Hippocampal formation (tissue), 2 donors: ENCODE measurements at places on chromosomes 6 and 20.

DNA sequence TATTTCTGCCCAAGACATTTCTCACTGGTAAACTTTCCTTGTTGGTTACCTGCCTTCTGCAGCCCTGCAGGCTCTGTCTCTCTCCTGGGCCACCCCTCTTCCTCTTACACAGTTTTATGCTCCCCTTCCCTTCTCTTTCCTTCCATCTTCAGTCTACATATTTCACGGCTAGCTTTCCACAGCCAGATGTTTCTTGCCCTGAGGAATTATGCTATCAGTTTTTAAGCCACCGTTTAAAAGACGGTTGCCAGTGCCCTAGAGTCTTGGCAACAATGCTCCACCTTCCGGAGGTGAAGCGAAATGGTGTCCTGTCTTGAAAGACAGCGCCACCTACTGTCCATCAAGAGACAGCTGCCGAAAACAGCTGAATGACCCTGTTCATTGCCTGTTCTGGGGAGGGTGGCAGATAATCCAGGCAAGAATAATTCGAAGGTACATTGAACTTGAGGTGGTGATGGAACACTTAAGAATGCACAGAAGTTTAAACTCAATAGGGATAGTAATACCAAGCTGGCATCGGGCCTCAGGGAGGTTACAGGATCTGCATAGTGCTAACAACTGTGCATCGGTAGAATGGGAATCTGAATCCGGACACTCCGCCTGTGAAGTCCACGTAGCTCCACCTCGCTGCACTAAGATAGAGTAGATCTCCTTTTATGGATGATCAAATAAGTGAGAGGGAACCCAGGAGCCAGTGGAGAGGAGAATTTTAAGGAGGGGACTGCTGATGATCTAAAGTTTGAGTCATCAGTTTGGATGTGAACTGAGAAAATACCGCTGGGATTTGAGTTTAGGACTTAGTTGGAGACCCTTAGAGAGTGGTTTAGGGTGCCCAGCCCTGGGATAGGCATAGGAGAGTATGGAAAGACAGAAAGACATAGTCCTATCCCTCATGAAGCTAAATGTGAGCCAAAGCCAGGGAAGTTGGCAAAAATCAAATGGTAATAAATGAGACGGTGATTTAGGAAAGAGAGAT is 4.8 kb upstream of the TRIM40 start:
- DNase-seq = peak; percentile 87

DNA sequence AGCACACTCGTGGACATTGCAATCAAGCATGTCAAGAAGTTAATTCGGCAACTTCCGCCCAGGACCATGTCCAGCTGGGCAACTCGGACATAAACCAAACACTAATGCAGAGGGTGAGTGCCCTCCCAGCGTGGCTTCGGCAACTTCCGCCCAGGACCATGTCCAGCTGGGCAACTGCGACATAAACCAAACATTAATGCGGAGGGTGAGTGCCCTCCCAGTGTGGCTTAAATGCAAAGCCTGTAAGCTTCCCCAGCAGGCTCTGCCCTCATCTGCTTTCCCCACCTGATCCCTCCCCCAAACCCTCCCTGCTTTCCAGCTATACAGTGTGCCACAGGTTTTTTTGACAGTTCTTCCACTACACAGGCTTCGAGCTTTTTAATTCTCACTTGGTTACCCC is 143.4 kb downstream of the PXDC1 start:
- no peak for DNase-seq

DNA sequence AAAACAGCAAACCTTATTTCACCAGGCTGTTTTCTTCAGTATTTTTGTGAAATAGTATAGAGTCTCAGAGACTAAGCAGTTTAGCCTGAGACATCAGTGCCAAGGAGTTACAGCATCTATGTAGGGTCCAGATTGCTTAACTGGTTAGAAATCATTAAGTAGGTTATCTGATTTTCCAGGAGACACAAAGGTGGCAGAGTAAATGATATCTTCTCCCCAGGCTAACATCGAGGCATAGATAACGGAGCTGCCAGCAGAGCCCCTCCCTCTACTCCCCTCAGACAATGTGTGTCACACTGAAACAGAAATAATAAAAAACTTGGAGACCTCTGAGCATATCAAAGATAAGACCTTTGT is 473.0 kb upstream of the CITED2 start:
- no peak for DNase-seq

DNA sequence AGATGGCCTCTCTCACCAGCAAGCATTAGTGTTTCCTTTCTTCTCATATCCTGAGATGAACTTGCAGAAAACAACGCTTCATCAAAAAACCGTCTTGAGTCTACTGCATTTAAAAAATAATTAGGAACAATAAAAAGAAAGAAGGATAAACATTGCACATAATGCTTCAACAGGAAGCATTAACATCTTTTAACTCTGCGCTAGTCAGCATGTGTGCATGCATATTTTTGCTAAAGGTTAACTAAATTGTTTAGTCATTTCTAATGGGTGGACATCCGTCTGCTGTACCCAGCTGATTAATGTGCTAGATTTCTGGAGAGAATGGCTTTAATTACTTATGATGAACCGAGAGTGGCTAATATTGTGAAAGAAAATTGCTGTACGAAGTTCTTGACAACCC is 349.3 kb downstream of the SOX4 start:
- DNase-seq = no peak

DNA sequence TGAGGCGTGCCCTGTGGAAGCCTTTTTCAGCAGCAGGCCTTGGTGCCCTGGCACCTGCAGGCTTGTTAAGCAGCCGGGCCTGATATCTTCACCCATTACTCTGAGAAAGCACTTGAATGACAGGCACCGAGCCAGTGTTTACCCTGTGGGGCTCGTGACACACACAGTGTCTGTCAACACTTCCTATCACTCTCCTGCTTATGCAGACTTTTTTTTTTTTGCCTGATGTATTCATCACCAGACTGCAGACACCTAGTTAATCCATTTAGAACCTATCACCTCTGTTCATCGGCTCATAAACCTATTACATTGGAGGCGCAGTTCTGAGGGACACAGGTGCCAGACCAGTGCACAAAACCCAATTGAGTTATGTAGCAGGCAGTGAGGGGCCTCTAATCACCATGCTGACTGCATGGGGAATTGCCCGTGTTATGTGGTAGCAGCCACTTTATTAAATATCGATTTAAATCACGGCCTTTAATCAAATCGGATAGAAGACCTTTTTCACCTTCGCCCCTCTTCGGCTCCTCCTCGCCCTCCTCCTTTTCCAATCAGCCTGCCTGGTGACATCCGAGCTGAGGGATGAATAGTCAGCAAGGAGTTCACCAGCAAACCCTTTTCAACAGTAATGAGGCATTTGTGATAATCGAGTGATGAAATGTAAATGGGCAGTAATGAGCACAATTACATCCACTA is 962.9 kb upstream of the SLC35B3 start:
- DNase-seq = no peak

- DNase-seq = no peak
Measured at GRCh38 chr20:54711071-54711470, 235.7 kb downstream of the DOK5 start.

GRCh38 chr6:12286373-12287110 is 3.6 kb upstream of the EDN1 start:
- DNase-seq = no peak

GRCh38 chr6:2179241-2179640 is 66.2 kb downstream of the GMDS start:
- no peak for DNase-seq

GRCh38 chr20:19749618-19750071 is 8.4 kb upstream of the RIN2 start:
- no peak for DNase-seq

DNA sequence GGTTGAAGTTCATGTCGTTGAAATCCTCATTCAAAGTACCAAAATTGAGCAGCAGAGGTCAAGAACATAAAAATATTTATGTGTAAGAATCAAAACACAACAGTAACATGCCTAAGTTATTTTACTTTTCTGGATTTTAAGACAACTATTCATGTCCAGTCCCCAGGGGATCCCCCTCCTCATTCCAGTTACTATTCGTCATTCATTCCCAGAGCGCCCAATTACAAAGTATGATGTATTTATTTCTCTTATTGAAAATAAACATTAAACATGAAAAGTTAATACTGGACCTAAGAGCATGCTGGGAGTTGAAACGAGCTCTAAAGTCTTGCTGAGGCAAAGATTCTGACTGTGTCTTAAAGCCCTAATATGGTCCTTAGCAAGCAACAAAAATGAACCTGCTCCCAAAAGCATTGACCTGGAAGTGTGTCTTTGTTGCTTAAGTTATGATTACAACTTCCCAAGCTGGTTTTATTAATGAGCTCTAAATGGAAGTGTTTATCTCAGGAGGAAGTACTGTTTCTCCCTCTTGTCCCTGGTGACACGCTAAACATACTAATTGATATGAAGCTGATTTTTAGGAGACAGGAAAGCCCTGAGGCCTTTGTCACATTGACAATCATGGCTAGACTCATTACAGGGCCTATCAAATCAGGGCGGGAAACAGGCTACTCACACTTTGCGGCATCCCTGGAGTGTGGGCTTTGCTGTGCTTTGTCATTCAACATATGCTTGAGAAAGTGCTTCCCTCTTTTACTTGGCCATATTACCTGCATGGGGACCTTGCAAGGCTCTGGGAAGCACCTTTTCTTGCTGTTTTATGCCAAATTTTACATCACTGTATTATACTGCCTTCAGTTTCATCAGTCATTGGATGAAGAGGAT is 192.2 kb upstream of the DTNBP1 start:
- DNase-seq = no peak

- no peak for DNase-seq
Measured at GRCh38 chr6:35752330-35752729, 15.5 kb downstream of the ARMC12 start.

DNA sequence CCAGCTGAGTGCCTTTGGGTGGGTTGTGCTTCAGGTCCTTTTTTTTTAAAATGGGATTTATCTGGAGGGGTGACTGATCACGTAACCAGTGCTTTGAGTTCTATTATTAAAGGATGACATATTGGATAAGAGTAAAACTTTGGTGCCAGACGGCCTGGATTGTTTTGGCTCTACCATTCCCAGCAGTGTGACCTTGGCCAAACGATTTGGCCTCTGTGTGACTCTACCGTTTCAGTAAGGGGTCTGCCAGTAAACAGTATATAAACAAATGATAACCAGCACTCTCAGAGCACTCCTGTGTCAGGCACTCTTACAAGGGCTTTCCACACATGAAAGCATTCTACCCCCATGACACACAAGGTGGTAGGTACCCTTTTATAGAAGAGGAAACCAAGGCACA is 8.7 kb downstream of the SCRT2 start:
- DNase-seq = no peak

DNA sequence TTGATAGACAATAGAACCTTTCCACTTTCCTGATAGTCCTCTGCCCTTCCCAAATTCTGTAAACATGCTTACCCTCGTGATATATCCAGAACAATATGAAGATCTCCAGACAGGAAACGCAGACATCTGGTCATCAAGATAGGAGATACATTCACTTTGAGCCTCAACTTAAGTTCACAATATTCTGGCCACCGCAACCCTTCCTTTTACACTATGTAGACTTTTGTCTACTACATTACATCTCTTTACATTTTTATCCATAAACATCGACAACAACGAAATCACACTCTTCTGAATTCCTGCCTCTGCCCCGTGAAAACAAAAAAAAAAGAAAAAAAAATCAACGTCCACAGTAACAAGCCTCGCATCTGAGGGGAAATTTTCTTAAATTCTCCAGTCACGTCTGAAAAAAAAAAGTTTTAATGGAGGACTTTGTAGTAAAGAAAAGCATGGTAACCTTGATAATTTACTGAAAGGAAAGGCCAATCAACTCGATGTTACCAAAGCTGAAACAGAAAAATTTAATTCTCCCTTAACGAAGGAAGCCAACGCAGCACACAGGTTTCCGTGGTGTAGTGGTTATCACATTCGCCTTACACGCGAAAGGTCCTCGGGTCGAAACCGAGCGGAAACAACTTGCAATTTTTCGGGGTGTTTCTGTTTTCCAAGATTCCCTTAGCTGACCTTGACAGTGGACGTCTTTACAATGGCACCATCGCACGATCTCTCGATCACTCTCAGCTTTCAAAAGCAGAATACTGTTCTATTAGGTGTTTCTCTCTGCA is 21.8 kb downstream of the POM121L2 start:
- DNase-seq = no peak

DNA sequence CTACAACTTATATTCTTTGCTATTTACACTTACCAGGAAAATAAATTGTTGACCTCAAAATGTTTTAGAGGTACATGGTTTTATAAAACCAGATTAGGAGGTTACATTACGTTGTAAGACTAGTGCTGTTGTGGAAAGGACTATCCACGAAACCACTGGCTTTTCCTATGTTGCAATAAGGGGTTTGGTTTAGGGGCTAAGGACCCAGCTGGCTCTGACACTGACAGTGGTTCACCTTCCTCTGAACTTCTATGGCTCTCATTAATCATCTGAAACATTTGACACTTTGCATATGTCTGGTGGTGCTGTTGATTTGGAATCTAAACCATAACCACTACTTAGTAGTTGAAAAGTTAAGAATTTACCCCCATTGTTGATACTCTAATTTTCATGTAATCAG is 186.7 kb downstream of the NKAIN2 start:
- no peak for DNase-seq

DNA sequence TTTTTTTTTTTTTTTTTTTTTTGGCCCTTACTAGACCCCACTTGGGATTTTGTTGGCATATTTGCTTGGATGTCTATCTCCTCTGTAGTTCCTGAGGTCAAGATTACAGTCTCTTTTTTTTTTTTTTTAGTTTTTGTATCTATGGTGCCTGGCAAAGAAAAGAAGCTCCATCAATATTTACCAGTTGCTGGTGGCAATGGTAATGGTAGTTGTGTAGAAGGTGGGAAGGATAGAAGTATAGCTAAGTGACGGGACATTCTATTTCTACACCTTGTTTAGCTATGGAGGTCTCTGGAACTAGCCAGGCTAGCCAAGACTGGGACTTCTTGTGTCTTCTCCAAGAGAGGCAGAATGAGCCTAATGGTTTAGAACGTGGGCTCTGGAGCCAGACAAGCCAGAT is 42.2 kb upstream of the TNFAIP3 start:
- DNase-seq = no peak

- no peak for DNase-seq
Measured at GRCh38 chr6:169862892-169863525, 111.6 kb downstream of the ERMARD start.

- DNase-seq = no peak
Measured at GRCh38 chr20:23232219-23232581, 118.4 kb upstream of the NXT1 start.

- no peak for DNase-seq
Measured at GRCh38 chr6:84854811-84855400, 90.5 kb upstream of the TBX18 start.

GRCh38 chr6:44665143-44665542 is 277.6 kb downstream of the CDC5L start:
- DNase-seq = no peak
